ENCODE measurements at places on chromosomes 4 and X.
A peak's percentile ranks its signal among the peaks of the same experiment; 100 is the strongest.

DNA sequence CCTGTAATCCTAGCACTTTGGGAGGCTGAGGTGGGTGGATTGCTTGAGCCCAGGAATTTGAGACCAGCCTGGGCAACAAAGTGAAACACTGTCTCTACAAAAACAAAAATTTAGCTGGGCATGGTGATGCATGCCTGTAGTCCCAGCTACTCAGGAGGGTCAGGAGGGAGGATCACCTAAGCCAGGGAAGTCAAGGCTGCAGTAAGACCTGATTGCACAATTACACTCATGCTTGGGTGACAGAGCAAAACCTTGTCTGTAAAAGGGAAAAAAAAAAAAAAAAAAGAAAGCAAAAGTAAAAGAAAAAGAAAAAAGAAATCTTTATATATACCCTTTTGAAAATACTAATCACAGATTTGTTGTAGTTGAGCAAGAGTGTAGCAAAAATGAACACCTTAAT, 801.0 kb upstream of the IGFBP7 start:
- no peak for DNase-seq

- DNase-seq = no peak
Observed at GRCh38 chr4:74659576-74660411, 134.5 kb downstream of the BTC start.

GRCh38 chr4:156568041-156568440, 403.6 kb downstream of the PDGFC start:
- no peak for DNase-seq

DNA sequence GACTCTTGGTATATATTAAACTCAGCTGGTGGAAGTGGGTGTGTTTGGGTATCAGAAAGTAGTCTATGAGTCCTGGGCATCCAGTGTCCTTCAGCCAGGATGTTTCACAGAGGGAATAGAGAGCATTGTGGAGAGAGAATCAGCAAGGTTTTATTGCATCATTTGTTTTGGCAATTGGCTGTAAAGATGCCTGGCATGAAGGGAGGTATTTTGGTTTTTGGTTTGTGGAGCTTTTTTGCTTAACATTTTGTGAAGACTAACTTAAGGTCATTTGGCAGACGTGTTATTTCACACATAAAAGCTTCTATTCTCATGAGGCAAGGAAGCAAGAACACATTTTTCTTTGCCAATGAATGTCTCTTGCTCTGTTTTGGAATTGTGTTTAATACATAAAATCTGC, 71.1 kb downstream of the DCLK2 start:
- DNase-seq = no peak

GRCh38 chr4:10962246-10962645, 277.7 kb upstream of the CLNK start:
- DNase-seq = no peak

DNA sequence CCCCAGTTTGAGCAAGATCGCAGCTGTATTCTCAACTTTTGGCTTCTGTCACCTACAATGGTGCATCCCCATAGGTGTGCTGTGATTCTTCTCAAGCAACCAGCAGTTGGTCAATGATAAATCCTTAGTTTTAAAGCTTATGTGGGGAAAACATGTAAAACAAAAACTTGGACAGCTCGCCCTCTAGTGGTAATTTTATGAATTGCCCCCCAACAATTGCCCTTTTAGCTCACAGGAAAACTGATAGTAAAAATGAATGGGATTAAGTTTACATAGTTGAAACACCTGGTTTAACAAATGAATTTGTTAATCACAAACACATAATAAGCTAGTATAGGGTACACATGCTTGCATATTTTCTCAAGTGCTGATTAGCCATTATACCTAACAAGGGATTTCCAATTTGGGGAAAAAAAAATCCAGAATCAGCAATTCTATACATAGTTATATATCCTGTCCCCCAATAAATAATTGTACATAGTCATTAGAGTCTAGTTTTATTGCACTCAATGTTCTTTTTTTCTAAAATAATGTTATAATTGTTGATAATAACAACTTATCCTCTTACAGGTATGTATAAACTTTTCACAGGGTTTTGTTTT, 30.1 kb downstream of the TEX13A start:
- no peak for DNase-seq

GRCh38 chrX:120402369-120402768, 40.5 kb downstream of the ATP1B4 start:
- DNase-seq = no peak

DNA sequence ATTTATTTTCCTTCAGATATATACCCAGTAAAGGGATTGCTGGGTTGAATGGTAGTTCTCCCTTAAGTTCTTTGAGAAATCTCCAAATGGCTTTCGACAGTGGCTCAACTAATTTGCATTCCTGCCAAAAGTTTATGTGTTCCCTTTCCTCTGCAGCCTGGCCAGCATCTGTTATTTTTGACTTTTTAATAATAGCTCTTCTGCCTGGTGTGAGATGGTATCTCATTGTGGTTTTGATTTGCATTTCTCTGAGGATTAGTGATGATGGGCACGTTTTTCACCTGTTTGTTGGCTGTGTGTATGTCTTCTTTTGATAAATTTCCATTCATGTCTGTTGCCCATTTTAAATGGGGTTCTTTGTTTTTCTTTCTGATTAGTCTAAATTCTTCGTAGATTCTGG, 375.2 kb downstream of the UBE2NL start:
- no peak for DNase-seq

GRCh38 chrX:287670-288069, 6.5 kb downstream of the PLCXD1 start:
- no peak for DNase-seq

GRCh38 chrX:99795495-99795894, 614.6 kb downstream of the PCDH19 start:
- no peak for DNase-seq

GRCh38 chr4:103915224-103915869, 195.6 kb upstream of the TACR3 start:
- DNase-seq = no peak

DNA sequence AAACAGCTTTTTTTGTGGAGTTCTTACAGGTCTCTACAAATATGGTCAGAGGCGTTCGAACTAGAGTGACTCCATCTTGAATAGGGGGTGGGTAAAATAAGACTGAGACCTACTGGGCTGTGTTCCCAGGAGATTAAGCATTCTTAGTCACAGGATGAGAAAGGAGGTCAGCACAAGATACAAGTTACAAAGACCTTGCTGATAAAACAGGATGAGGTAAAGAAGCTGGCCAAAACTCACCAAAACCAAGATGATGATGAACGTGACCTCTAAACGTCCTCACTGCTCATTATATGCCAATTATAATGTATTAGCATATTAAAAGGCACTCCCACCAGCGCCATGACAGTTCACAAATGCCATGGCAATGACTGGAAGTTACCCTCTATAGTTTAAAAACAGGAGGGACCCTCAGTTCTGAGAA, 42.8 kb upstream of the SPP1 start:
- DNase-seq = no peak

- no peak for DNase-seq
Observed at GRCh38 chrX:115324194-115324593, 34.7 kb downstream of the LUZP4 start.

GRCh38 chr4:47839259-47839658, 1.4 kb upstream of the CORIN start:
- DNase-seq = peak; percentile 42

DNA sequence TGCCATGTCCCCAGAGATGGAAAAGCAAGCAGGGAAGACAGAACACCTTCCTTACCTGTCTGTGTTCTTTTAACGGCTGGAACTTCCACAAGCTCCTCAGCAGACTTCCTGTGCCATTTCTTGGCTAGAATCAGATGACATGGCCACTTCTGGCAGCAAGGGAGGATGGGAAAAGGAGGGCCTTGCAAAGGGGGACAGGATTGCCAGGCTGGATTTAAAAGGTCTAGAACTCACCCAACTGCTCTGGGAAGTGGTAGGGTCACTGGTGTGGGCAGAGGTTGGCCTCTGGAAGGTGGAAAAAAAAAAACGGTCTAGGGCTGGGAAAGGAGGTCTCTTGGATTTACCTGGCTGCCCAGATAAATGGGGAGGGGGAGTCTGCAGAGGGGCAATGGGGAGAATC, 1.6 kb upstream of the USP11 start:
- no peak for DNase-seq

DNA sequence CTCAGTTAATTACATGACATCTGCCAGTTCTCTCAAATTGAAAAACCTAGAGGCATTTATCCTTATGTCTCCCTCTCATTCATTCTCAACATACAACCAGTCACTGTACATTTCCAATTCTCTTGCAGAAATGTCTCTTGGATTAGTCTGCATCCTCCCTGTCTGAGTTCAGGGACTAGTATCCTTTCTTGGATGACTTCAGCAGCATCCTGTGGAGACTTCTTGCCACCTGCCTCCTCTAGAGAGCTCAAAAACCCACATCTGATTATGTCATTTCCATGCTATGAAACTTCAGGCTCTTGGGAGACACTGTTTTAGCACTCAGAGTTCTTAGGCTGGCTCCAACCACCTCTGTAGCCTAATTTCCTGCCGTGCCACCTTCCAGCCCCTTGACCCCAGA, 515.1 kb upstream of the DIPK2B start:
- DNase-seq = no peak

- no peak for DNase-seq
Observed at GRCh38 chrX:45063319-45064095, 137.2 kb downstream of the DIPK2B start.

GRCh38 chr4:116361790-116362189, 723.6 kb downstream of the TRAM1L1 start:
- DNase-seq = no peak

- DNase-seq = no peak
Observed at GRCh38 chr4:142579443-142579842, 266.7 kb downstream of the INPP4B start.

DNA sequence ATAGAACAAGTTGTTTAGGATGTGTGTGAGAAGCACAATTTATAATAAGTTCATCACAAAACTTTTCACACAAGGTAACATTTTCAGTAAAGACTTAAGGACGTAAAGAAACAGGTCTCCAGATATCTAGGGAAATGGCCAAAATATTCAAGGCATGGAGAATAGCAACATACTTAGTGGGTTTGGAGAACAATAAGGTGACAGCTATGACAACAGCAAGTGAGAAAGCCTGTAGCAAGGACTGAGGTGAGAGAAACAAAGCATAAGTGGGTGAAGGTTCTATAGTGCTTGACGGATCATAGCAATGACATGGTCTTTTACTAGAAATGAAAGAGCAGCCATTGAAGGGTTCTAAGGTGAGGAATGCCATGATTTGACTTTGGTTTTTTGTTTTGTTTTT, 1337.3 kb downstream of the PCDH18 start:
- DNase-seq = no peak

- no peak for DNase-seq
Observed at GRCh38 chrX:53918702-53919101, 125.6 kb downstream of the PHF8 start.

- no peak for DNase-seq
Observed at GRCh38 chrX:47174846-47175587, 18.6 kb upstream of the UBA1 start.

GRCh38 chrX:22338740-22339139, 66.0 kb downstream of the CBLL2 start:
- no peak for DNase-seq

DNA sequence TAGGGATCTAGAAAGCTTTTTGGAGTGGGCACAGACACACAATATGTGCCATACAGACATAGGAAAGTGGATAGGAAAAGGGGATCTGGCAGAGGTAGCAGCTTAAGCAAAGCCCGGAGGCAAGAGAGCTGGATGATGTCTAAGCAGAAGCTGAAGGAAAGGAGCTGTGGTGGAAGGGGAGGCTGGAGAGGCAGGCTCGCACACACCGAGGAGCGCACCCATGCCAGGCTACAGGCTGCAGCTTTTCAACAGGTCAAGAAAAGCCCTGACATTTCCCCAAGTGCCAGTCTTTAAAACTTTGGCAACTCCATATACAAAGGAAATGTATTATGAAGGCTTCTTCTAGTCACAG, 67.4 kb downstream of the SOWAHB start:
- no peak for DNase-seq

DNA sequence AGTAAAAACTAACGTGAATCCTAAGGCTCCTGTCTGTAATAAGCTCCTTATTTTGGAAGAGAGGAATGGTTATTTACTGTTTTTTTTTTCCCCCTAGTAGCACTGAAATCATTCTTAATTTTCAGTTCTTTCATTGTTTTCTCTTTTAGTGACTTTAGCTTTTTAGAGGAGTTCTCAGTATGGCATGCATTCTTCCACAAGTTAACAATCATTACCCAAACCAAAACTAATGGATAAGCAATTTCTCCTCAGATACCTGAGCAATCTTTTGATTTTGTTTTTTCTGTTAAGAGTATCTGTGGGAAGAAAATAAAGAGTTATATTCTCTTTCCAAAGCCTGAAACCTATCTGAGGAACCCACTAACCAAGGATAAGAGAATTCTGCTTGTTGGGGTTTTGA, 16.7 kb upstream of the PPA2 start:
- DNase-seq = no peak

- no peak for DNase-seq
Observed at GRCh38 chrX:105483011-105483410, 262.5 kb upstream of the TEX13A start.

DNA sequence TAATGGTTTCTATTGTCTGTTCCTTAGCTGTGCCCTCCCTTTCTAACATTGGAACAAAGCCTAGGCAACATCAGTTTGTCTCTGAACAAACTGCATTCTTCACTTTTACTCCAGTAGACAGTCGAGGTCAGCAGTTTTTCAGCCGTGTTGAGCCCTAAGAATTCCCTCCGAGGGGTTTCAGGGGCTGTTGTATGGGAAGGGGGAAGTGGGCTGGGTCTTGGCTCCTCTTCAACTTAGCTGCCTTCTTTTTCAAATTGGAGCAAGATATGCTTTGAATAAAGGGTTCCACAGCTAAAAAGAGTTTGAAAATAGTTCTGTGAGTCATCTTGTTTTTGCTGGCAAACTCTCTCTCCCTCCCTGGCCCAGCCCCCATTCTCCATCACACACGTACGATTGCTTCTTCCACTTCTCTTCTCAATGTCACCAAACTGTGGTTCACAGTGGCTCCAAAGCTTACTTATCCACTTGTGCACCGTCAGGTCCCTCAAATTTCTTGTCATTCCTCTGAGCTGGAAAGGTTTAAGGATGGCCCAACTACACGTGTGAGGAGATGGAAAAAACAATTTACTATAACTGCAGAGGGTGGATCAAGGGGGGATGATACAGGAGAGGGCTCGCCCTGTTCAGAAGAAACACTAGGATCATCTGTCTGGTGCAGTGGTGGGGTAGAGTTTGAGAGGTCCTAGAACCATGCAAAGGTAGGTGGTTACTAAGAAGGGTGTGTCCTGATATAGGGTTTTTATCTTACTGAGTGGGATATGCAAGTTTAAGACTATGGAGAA, 9.2 kb upstream of the MAML3 start:
- no peak for DNase-seq

DNA sequence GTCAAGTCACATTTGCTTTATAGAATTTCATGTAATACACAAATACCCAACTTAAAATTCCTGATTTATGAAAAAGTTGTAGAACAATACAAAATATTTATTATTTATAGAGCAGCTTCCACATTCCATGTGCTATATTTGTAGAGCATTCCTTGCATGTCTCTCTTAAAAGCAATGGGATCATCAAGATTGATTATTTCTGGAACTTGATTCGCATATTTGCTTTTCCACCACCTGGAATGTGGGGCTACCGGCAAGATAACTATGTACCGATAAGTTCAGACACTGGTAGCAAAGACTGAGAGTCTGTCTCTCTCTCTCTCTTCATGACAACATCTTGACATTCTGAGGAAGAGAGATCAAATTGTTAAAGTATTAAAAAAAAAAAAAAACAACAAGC, 59.3 kb downstream of the MAPK10 start:
- no peak for DNase-seq

GRCh38 chrX:155611302-155611701, 1.4 kb downstream of the TMLHE start:
- no peak for DNase-seq
